ENCODE measurements at places on chromosomes 11 and 22.

DNA sequence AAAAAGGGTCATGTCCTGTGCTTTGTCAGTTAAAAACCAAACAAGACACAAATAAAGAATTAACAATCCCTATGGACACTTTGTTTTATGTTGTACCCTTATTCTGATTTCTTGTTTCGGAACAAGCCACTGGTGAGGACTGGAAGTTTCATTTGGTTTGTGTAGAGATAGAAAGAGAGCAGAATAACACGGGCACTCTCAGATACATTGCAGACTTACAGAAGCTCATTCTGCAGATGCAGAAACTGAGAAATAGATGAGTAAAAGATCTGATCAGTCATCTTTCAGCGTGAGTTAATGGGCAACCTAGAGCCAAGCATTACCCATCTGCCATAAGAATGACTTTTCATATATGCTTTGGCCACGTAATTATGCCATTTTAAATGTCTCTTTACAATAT lies 407.6 kb downstream of the RAB38 start:
- DNase-seq, result no peak

- no peak for DNase-seq
These were observed 4.1 kb downstream of the WEE1 start for GRCh38 chr11:9577556-9577955.

DNA sequence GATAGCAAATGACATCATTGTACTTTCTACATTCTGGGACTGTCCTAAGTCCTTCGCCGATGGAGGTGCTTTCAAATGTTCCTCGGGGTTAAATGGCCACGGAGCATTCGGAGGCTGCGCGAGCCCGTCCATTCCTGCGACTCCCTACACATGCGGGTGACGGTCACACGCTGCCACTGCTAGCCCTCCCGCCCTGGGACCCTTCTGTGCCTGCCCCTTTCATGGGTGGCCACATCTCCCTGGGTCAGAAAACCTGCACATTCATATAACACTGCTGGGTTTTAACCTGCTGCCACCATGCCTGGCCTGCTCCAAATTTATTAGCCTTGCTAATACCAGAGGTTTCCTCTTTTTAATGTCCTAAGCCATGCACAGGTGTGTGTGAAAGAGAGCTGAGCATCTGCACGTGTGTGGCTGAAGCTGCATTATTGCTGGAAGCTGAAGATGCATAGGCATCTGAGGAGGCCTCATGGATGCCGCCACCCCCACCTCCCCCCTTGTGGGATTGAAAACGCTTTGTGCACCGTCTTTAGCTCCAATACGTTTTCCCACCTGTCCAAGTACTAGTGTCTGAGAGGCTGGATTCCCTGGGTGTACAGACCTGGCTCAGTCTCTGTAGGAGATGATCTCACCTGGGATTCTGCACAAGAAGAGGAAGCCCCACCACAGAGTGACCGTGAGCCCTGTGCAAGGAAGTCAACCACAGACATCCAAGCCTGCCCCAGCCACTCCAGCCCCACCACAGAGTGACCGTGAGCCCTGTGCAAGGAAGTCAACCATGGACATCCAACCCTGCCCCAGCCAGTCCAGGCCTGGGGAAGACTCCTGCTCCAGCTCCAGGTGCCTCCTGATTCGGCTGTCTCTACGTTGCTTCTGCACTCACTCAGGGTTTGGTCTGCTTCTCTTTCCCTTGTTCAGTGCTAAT lies 626.4 kb downstream of the BRD1 start:
- DNase-seq, result no peak

DNA sequence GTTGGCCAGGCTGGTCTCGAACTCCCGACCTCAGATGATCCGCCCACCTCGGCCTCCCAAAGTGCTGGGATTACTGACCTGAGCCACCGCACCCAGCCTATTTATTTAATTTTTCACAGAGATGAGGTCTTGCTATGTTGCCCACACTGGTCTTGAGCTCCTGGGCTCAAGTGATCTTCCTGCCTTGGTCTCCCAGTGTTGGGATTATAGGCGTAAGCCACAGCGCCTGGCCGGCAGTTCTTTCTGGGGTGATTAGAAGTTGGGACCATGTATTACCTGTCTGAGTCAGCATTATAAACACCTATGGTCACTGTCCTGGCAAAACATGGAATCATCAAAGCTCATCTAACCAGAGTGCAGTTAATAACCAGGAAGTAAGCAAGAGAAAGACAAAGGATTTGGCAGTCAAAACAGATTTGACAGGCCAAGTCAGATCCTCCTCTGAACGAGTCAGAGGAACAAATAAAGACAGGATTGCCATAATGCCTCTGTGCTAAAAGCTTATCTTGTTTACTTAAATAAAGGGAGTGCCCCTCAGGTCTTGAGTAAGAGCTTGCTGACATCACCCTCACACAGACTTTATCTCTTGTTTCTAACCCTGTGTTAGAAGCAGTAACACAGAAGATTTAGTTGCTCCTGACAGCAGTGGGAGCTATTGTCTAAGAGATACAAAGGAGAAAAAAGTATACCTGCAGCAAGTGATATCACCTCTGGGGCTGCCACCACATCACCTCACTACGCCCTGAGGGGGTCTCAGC lies 3.7 kb downstream of the SERPIND1 start:
- DNase-seq, result no peak

DNA sequence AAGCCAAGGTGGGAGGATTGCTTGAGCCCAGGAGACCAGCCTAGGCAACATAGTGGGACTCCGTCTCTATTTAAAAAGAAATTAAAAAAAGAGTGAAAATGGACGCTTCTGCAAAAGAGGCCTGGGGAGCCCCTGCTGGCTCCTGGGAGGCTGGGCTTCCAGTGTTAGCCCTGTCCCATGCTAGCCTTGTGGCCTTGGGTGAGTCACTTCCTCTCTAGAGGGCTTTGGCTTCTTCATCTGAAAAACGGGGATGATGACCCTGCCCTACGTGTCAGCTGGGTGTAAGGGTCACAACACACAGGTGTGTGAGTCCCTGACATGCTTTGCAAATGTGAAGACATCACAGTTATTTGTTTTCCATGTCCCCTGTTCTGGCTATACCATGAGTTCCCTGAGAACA lies 32.8 kb downstream of the FAM227A start:
- DNase-seq, result no peak

DNA sequence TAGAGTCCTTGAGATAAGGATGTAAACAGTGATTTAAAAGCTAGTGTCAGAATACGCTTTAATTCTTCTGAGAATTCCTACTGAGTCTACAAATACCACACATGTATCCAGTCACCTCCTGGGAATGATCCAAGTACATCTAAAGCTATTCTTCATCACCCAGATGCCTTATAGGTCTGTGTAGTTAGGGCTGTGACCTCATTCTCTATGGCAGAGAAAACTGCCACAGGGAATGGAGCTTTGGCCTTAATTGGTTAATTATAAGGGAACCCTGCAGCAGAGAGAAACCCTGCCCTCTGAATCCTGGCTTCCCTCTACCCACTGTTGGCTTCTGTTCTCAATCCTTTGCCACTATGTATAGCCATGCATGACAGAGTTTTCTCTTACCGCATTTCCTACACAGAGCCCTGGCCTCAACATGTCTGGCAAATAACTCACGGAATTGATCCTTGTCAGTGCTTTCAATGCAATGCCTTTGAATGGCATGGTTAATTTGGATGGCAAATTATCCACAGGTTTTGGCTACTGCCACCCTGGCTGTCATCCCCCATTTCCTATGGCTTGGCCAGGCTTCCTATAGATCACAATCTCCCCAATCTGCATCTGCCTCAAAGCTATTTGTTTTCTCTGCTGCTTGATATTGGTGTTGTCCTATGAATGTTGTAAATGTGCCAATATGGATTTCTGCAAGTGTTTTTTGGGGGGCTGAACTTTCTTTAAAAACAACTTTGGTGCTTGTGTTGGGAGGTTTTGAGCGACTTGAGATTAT lies 2.9 kb downstream of the DIXDC1 start:
- no peak for DNase-seq

DNA sequence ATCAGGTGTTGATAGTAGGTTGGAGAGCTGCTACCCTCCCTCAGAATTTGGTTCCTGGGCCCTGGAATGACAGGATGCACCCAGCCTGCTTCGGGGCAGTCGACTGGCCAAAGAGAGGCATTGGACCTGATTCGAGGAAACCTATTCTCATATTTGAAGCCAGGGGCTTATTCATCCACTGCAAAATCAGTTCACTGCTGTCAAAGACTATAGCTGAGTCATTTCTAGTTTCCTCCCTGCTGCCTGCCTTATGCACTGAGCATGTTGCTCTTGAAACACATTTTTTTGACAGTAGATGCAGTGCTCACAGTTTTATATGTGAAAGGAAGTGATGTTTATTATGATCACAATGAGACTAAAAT lies 565.4 kb downstream of the ETS1 start:
- no peak for DNase-seq

DNA sequence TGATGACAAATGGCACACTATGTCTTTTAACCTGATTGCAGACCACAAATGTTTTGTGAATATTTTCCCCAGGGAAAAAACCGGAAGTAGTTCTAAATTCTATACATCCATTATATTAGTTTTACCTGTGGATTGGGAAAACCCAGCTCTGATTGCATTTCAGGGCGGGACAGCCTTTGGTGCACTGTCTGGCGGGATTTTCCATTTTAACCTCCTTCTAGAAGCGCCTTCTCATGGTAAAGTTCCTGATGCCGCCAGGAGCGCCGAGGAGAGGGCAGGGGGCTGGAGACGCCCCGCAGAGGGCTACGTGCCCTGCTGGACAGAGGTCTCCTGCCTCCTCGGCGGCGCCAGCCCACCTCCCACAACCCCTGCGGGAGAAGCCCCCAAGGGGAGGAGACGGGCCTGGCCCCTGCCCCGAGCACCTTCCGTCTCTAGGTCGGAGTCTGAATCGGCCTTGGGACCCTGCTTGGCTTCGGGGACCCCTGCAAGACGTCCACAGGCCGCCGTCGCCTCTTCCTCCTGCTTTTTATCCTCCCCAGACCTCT lies 1.2 kb upstream of the P2RX6 start:
- DNase-seq, result no peak

DNA sequence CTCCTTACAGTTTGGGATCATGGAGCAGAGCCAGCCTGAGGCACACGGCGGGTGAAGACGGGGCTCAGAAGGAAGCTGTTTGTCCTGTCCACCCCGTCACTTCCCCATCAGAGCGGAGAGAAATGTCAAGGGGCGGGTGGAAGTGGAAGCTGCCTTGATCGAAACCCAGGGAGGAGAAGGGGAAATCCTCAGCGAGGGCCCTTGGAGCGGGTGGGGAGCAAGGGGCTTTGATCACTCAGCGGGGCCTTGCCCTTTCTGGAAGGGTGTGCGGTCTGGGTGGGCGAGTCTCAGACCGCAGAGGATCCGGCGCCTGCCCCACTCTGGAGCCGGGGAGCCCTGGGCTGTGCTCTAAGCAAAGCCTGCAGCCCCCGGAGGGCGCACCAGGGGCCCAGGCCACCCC lies 320.4 kb downstream of the NTM start:
- DNase-seq, result no peak

- DNase-seq, result no peak
These were observed 37.6 kb downstream of the ART5 start for GRCh38 chr11:3604167-3604566.

DNA sequence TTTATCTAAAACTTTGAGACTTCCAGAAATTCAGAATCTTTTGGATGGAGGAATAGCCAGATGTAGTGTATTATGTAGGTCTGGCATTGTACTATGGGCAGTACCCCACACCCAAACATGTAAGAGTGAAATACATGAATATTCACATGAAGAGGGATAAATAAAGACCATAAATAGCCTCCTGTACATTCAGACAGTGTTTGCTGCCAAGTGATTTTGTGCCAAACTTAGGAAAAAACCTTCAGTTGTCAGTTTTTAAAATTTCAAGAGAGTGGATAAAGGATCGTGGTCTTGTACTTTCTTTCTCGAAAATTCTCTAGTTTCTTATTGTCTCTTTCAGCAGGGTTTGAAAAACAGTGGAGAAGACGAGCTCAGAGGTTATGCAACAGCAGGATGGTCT lies 150.3 kb upstream of the LARGE1 start:
- no peak for DNase-seq

DNA sequence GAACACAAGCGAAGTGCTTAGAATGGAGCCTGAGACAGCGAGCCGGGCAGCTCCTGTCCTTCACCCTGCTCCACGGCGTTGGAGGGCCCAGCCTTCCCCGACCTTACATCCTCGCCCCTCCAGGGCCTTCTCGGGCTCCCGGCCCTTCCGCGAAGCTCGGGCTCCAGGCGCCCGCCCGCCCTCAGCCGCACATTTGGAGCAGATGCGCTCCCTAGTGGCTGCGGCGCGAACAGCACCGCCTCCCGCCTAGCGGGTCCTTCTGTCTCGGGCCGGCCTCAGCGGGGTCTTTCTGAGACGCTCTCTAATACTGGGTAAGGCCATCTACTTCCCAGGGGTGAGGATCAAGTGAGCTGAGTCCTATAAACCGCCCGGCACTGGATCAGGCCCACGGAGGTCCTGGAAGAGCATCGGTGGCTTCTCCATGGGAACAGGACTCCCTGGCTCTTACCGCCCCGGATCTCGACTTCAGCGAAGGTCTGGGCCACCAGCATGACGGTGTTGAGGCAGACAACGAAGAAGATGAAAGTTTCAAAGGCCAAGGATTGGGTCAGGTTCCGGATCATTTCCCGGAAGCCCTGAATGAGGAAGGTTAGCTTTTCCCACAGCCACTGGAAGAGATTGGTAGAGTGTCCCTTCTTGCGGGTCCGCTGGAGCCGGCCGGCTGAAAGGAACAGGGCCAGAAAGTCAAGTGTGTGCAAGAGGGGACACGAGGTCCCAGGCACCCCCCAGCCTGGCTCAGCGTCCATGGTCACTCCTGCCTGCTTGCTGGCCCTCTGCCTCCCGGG lies 3.7 kb downstream of the CATSPER1 start:
- peak; percentile 58 for DNase-seq

- DNase-seq, result no peak
These were observed 14.0 kb downstream of the RHOG start for GRCh38 chr11:3826721-3827120.

DNA sequence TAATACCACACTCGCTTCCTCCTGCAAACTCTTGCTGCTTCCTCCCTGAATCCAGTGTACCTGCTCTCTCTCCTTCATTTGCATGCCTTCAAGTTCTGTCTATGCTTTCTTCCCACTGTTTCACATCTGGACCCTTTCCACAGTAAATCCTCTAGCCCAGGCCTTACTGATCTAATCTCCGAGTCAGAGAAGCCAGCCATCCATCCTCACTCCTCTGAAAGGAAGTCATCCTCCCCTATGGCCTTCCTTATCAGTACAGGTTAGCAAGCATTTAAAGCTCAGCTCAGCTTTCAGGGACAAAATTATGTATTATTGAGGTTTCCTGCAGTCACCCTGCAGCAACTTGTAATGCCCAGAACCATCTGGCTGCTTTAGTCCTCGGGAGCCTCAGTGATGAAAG lies 116.1 kb downstream of the GALNT18 start:
- no peak for DNase-seq

GRCh38 chr11:67053896-67054329 lies 2.7 kb upstream of the RHOD start:
- DNase-seq, result no peak

- no peak for DNase-seq
These were observed 288.5 kb downstream of the NTM start for GRCh38 chr11:131658952-131659351.

- no peak for DNase-seq
These were observed 6.0 kb downstream of the PAX6 start for GRCh38 chr11:31805037-31805628.

- no peak for DNase-seq
These were observed 1.3 kb upstream of the YIF1A start for GRCh38 chr11:66290330-66290621.

All from renal cortex interstitium (tissue), 15 donors.